ENCODE measurements at places on chromosomes 6 and 20.

GRCh38 chr6:132962936-132963868, 148.8 kb downstream of the RPS12 start:
- DNase-seq = peak; percentile 19

DNA sequence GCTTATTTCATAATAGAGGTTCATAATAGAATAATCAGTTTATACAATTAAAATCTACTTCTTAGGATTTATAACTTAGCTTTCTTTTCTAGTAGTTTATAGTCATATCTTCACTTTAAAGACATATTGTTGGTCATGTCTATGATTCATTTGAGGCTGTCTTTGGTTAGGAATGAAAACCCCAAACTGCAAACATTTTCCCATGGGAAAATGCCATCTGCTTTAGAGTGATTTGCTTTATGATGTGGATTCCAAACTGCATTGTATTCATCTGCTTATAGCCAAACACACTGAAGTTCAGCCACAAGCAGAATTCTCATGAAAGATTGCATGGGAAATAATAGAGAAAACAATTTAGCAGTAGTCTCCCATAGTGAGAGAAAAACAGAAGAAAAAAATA, 128.0 kb downstream of the RFPL4B start:
- DNase-seq = no peak

DNA sequence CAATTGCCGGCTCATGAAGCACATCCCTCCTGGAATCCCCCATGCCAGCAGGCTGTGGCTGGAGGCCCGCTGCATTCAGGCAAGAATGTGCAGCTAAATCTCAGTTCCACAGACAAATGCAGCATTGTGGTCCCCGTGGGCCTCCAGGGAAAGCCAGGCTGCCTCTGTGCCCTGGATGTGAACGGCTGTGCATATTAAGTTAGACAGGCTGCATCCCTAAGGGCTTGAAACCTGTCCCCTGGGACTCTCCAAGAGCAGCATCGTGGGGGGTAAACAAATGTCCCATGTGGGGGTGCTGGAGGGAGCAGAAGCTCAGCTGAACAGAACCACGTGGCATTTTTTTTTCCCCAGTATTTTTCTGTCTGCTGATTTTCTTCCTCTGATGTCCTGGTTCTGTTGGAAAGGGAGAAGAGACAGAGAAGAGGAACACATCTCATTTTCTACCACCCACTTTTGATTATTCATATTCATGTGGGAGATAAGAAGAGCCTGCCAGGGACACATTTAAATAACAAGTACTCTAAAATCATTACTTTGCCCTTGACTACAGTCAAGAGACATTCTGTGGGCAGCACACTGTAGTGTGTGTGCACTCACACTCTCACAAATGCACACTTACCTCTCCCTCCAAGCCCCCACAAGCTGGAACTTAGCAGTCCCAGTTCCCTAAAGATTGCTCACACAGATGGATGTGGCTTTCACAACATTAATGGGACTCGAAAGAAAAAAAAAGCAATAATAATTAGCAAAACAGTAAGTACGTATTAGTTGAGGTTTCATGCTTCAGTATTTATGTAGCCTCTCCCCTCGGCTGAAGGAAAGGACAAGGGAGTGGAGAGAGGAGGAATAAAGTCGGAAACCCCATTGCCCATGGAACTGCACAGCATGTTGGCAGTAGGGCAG, 16.9 kb downstream of the GFOD1 start:
- DNase-seq = no peak

GRCh38 chr6:1016329-1017302, 295.3 kb upstream of the FOXQ1 start:
- DNase-seq = no peak

- DNase-seq = no peak
These were observed 157.7 kb downstream of the PREX1 start for GRCh38 chr20:48669946-48670605.
